ENCODE measurements at places on chromosomes 11 and 22.

- no peak for DNase-seq
Measured at GRCh38 chr11:35850191-35850590, 93.7 kb upstream of the LDLRAD3 start.

- no peak for DNase-seq
Measured at GRCh38 chr11:68893282-68893681, 10.3 kb downstream of the MRPL21 start.

GRCh38 chr11:134346101-134346975 is 14.6 kb downstream of the GLB1L2 start:
- DNase-seq, result no peak

DNA sequence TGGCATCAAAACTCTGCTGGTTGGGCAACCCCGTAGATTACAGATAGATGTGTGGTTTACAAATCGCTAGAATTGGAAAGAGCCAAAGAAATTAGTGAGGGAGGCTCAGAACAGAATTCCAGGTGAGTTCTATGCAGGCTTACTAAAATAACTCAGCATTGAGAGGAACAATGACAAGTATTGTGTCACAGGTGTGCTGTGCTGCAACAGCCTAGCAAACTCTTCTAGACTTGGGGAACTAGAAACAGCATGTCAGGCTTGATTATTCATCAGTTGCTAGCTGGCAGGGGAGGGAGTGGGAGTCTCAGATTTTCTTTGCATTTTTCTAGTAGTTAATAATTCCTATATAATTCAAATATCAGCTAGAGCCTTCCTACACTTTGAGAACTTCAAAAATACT is 26.3 kb upstream of the RASD2 start:
- no peak for DNase-seq

DNA sequence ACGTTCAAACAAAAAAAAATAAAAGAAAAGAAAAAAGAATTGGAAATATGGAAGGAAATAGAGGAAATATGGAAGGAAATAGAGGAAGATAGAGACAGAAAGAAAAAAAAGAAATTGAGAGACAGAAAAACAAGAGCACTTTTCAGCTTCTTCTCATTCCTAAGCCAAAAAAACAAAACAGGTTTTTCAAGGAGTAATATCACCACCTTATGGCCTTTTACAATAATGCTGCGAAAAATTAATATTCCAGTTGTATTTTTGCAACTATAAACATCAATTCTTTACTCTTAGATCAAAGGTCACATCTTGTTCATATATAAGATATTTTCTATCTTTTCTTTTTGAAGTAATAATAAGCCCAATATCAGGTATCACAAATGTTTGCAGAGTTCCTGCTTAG is 328.3 kb downstream of the FAT3 start:
- DNase-seq, result no peak

DNA sequence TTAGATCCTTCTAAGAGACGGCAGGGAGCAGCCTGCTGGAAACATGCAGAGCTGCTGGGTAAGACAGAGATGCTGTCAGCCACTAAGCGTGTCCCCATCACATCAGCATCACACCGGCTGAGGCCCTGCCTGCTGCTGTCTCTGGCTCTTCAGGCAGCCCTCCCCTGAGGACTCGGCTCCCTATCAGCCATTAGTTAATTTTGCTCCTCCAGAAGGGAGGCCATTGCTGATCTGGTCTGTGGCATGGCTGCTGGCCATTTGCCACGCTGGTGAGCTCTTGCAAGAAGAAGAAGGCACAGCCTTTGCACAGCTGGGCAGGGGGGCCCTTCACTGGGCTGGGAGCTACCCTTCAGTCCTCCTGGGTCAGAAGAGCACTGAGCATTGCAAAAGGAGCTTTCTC is 131.2 kb upstream of the PARVA start:
- DNase-seq, result no peak

DNA sequence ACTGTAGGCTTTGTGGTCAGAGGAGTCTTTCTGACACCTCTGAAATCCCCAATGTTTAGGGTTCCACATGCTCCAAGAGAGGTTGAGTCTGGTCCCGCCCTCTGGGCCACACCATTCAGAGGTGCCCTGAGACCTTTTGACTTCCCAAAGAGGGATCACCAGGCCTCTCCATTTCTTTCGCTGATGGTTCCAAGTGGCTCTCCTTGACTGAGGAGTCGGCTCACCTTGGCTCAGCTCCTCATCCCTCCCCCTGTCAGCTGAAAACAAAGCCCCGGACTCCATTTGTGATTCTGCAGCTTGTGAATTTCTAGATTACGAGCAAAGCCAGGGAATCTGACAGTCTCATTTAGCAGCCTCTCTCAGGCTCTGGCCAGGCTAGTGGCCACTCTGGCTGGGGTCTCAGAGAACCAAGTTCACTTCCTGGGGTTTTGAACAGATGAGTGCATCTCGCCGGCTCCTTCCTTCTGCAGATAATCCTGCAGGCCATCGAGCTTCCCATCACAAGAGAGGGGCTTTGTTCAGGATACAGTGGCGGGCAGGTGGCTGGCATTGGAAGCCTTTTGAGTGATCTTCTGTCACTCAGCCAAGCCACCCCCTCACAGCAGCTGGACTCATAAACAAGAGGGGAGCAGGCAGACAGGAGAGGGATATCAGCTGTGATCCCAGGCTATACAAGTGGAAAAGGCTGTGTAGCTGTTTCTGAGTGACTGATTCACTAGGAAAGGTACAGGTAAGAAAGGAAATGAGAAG is 102.9 kb downstream of the TRIM29 start:
- DNase-seq, result no peak

DNA sequence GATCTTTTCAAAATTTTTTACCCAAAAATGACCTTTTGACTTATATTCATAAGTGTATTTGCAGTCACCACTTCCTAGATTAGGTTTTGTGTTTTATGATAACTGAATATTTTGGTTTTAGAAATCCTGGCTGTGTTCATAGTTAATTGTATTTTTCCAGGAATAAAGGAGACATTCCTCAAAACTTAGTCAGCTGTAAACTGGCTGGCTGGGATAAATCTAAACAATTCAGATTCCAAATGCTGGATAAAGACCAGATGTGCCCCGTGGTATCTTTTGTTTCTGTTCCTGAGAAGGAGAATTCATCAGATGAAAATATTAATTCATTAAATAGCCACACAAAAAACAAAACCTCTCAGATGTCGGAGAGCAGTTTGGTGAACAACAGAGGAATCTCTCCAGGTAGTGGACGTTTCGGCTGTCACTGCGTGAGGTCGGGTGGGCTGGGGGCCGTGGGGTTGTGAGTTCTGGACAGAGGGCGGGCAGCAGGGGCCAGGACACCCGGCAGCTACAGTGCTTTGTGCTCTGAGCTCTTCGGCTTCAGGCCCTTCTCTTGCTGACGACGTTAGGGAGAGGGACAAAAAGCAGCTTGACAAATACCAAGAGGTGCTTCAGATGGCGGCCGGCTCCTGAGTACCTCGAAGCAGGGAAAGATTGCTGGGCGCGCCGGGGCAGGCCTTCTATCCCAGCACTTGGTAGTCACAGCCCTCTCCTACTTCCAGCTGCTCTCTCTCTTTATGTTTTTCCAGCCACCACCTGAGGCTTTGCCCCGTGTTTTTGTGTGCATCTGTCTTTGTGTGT is 24.6 kb downstream of the MOV10L1 start:
- no peak for DNase-seq

- DNase-seq, result no peak
Measured at GRCh38 chr22:10727393-10727792, 4800.6 kb upstream of the OR11H1 start.

DNA sequence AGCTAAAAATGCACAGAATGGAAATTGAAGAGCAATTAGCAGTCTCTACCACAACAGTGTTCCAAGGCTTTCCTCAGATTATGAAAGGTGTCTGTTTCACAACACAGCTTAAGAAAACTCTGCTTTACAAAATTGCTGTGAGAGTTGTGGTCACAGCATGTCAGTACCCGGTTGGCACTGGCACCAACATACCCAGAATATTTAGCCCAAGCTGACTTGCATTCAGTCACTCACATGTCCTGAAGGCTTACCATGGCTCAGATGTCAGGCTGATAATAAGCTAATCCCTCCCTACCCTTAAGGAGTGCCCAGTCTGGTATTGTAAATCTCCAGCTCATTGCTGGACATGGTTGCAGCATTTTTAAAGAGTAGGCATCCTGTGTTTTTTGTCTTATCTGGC is 14.9 kb downstream of the NCR3LG1 start:
- no peak for DNase-seq

DNA sequence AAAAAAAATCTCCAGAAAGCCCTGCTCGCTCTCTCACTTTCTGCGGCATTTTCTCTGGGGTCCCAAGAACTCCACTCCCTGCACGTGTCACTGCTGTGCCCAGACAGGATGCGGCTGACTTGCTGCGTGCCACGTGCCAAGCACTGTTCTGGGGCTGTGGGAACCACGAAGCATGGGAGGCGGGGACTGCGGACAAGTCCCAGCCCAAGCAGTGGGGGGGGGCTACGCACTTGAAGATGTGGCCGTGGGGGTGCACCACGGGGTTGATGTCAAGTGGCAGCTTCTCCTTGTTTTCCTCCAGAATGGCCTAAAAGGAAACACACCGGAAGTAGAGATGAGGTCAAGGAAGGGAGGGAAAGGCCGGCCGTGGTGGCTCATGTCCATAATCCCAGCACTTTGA is 10.8 kb downstream of the TTLL12 start:
- DNase-seq, result no peak

GRCh38 chr11:34830035-34830434 is 86.1 kb downstream of the APIP start:
- DNase-seq, result no peak

DNA sequence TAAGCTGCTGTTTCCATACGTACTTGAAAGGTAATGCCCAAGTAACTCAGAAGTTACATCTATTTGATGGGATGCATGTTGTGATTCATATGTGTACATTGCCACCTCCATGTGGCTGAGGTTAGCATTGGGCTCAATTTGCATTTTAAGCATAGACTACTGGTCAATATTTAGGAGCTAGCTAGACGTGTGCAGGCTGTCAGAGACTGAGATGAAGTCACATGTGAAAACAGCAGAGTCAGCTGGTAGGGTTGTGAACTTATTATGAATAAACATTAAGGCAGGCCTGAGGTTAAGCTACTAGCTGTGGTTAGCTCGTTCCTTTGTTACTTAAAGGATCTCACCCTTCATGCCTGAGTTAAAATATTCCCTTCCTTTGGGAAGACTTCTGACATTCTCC is 114.5 kb upstream of the MTNR1B start:
- no peak for DNase-seq

- DNase-seq, result no peak
Measured at GRCh38 chr22:23536821-23537345, 43.2 kb downstream of the IGLL1 start.

- no peak for DNase-seq
Measured at GRCh38 chr11:30358536-30358935, 35.6 kb downstream of the ARL14EP start.

DNA sequence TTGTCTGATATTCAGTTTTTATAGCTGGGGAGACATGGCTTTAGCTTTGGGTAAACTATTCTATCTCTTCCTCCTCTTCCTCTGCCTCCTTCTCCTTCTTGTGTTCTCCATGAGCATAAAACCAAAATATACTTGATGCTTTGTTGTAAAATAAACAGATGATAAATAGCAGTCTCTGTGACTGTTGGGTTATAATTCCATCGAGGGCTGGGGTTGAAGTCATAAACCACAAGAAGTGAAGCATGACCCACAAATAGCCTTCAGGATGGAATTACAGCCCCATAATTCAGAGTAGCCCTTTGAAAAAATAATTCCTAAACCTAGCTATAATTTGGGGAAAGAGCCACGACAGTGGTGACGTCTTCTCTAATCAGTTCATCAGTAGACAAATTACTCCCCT is 177.7 kb downstream of the SNX19 start:
- no peak for DNase-seq

DNA sequence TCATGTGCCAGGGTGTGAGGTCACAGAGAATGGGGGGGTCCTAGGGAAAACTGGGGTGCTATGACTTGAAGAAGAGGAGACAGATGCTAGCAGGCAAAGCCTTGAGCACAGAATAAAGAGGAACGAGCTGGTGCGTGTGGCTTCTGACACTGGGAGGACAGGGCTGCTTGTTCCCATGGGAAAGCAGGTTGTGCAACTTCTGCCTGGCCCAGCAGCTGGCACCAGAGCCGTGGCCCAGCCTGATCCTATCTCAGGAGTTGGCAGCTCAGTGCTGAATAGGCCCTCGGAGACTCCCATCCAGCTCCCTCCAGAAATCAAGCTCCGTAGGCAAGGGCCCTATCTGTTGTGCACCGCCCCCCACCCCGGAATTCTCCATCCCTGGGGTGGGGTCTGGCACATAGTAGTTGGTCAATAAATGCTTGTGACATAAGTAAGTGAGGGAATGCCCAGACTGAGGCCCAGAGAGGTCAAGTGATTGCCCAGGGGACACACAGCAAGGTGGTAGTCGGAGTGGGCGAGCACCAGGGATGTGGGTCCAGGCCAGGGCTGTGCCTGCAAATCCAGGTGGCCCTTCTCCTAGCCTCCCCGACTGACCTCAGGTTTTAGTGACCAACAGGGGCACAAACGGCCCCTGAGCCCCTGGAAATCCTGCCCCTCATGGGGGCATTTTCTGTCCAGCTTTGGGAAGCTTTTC is 19.5 kb upstream of the FADD start:
- no peak for DNase-seq

DNA sequence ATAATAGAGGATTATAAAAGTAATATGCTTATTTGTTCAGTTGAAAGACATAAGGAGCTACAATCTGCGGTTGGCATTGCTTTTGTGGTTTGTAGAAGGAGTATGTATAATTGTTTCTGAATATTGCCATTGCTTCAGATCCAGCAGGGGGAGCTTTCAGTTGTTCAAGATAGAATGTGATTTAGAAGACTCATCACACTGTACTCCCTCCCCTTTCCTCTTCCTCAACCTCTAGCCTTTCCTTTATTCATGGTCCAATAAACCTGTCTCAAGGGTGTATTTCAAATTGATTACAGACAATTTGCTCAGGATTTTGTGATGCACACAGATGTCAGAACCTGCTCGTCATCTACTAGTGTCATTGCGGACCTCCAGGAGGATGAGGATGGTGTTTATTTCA is 9.8 kb downstream of the PRMT3 start:
- DNase-seq, result no peak

DNA sequence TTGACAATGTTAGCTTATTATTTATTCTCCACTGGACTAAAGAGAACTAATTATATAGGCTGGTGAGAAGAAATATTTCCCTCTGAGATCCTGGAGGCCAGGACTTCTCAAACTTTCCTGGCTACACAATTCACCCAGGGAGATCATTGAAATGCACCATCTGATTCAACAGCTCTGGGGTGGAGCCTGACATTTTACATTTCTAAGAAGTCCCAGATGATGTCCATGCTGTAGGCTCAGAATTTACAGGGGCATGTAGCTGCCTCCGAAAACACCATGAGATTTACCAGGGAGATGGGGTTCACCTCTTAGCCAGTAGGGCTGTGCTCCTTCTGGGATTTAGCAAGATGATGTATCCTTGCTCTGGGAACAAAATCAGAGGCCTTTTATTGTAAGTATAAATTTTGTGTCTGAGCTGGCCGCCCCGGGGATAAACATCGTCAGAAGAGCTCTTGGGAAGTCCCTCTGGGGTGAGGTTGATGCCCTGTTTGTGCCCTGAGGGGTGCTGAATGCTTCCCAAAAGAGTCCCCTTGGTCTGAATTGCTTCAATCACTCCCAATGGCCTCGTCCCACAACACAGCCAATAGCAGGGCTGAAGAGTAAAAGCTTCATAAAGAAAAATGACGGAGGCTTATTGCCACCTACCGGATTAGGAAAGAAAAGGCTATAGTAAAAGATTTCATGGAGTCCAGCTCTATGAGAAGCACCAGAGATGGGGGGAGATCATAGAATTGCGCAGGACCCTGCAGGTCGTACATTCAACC is 33.4 kb upstream of the API5 start:
- DNase-seq, result no peak

GRCh38 chr22:46604306-46604690 is 15.9 kb upstream of the GRAMD4 start:
- no peak for DNase-seq
